Left colon (tissue), 2 donors: ENCODE measurements at places on chromosomes 7 and 10.

- DNase-seq: peak; percentile 77
Measured at GRCh38 chr7:55019191-55019690, 424 bp downstream of the EGFR start.

GRCh38 chr10:35172574-35172973, 45.9 kb downstream of the CREM start:
- no peak for DNase-seq

GRCh38 chr7:11153694-11154093, 180.0 kb downstream of the PHF14 start:
- DNase-seq: no peak

DNA sequence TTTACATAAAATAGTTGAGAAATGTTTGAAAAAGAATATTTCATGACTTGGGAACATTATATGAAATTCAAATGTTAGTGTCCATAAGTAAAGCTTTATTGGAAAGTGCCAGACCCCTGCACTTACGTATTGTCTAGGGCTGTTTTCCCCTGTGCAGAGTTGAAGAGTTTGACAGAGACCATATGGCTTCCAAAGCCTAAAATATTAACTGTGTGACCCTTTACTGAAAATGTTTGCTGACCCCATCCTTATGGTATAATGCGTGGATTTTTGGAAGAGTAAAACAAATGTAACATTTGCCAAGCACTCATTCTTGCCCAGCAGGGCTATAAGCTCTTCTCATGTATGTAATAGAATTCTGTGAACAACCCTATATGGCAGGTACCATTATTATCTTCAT, 40.1 kb upstream of the RAB18 start:
- DNase-seq: no peak

DNA sequence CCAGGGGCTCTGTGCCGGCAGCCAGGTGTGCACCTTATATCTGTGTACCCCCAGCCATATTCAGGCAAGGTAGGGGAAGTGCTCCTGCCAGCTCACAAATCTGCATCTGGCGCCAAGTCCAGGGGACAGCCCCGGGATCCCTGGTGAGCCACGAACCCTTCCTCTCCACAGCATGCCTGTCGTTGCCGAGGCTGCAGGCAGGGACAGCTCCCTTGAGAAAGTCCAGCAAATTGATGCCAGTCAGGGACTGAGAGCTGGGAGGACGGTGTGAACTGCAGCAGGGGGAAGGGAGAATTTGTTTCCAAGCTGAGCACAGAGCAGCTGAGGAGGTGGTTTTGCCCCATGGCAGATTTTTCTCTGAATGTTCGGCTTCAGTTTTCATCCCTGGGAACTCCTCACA, 919 bp downstream of the PLA2G12B start:
- DNase-seq: no peak

DNA sequence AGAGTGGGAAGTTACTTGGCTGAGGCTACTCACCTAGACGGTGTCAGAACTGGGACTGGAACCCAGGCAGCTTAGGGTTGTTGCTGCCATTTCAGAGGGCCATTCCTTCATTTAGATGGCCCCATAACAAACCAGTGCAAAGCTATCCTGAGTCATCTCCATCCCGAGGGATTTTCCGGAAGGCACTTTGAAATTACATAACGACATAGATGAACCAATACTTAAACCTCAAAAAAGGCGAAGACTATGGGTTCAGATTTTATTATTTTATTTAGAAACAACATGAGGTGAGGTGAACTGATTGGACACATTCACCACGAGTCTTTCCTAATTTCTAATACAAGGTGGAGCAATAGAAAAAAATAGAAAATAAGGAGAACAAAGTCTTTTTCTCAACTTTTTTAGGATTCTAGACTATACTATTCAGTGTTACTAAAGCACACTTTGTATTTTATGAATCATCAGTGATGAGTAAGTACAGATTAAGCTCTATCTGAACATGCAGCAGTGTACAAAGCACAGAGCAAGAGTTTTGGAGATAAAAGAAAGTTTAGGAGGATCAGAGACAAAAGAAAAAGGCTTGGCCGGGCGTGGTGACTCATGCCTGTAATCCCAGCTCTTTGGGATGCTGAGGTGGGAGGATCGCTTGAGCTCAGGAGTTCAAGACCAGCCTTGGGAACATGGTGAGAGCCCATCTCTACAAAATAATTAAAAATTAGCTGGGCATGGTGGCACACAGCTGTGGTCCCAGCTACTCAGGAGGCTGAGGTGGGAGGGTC, 79.5 kb upstream of the SVIL start:
- DNase-seq: no peak

DNA sequence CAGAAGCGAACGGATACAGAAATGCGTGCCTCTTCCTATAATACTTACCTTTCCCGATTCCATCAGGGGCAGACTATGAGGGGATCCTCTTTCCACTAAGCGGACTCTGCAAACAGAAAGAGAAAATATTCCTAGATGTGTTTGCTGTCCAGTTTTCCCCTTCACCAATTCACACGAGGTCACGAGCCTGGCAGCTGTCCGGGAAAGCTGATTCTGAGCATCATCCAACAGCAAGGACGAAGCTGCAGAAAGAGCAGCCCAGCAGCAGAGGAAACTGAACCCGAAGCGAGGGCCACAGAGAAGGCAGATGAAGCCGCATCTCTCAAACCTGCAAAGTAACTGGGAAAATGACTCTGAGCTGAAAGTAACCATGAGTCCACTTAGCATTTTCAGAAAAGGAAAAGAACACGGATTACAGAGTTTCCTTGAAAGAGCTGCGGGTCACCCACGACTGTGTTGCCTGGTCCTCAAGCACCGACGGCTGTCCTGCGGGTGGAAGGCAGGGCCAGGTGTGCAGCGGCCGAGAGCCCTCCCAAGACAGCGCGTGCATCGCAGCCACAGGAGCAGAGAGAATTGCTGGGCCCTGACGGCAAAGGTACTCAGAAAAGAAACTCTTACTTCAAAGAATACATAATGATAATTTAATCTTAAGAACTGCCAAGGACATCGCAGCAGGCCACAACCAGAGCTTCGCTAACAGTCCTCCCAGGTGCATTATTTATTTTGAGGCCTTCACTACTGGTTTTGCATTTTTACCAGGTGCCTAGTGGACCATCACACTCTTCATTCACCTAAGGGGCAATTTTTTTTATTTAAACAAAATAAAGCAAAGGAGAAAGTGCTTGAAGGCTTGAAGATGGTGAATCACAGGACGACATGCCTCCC, 153.3 kb downstream of the ZMYND11 start:
- no peak for DNase-seq

DNA sequence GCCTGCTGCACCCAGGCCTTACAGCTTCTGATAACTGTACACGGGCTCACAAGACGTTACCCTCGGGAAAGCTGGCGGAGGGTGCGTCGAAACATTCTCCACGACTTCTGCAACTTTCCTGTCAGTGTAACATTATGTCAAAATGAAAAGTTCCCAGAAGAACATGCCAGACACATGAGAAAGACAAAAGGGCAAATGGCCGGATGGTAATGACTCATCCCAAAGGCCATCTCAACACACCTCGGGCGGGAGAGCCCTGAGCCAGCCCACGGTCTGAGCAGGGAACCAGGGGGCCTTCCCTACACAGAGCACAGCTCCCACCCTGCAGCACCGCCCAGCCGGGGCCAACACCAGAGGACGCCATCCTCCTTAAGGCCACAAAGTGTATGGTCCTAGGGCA, 118.7 kb downstream of the MAD1L1 start:
- DNase-seq: no peak

GRCh38 chr7:36190447-36191291, 37.6 kb downstream of the EEPD1 start:
- no peak for DNase-seq

- no peak for DNase-seq
Measured at GRCh38 chr7:27966219-27966780, 214.3 kb downstream of the JAZF1 start.

- no peak for DNase-seq
Measured at GRCh38 chr7:22216832-22217475, 140.0 kb downstream of the RAPGEF5 start.

DNA sequence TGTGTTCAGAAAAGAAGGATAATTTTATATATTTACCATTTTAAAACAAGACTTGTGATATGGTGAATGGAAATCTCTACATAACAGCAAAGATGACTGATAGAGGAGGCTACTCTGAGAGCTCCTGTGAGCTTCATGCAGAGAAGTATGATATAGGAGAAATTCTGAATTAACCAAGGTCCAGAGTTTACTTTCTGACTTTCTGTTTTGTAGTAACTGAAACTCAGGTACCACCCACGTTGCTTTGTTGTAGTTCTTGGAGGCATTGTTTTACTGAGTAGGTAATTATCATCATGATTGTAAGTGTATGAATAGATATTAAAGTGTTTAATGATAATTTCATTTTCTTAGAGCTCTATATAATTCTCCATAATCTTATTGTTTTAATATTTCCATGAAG, 18.0 kb upstream of the SFR1 start:
- no peak for DNase-seq

DNA sequence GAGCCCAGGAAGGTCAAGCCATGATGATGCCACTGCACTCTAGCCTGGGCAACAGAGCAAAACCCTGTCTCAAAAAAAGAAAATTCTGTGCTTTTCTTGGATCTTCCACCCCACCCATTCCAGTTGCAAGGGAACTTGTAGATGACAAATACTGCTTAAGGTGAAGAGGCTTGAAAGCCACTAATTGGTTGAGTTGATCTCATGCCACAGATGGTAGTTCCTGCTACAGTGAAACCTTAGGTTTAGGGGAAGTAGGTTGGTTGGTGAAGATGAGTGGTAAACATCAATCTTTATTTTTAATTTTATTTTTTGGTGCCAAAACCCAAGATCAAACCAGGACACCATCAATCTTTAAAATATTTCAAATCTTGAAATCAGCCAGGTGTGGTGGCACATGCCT, 2.9 kb upstream of the GDI2 start:
- no peak for DNase-seq

DNA sequence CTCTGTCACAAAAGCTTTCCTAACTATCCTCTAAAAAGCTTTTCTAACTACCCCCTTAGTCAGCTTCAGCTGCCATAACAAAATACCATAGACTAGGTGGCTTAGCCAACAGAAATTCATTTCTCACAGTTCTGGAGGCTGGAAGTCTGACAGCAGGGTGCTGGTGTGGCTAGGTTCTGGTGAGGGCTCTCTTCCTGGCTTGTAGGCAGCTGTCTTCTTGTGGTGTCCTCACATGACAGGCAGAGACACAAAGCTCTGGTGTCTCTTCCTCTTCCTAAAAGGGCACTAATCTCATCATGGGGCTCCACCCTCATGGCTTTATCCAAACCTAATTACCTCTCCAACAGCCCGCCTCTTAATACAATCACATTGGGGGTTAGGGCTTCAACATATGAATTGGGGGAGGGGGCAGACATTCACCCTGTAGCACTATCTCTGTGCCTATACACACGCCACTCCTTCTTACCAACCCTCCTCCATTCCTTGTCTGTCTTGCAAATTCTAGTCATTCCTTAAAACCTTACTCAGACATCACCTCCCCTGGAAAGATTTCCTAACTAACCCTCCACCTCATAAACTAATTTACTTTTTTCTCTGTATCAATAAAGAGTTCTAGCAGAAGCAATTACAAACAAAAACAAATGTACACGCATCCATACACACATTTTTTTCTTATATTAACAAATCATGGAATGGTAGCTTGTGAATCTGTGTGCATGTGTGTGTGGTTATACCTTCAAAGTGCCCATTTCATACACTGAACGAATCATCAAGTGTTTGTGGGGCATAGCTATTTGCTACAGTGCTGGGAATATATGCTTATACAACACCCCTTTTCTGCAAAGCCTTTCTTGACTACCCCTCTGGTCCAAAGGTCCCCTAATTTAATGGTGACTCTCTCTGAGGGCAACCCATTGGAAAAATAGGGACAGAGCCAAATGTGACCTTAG, 26.4 kb downstream of the RHOBTB1 start:
- DNase-seq: no peak
